Cardiac muscle cell (in vitro differentiated cells and primary cell): ENCODE measurements at places on chromosomes 6 and 20. TPM values are rescaled to one million over a fixed set of nuclear protein-coding genes. Genes with fewer than 3 reads are reported as not detected.

DNA sequence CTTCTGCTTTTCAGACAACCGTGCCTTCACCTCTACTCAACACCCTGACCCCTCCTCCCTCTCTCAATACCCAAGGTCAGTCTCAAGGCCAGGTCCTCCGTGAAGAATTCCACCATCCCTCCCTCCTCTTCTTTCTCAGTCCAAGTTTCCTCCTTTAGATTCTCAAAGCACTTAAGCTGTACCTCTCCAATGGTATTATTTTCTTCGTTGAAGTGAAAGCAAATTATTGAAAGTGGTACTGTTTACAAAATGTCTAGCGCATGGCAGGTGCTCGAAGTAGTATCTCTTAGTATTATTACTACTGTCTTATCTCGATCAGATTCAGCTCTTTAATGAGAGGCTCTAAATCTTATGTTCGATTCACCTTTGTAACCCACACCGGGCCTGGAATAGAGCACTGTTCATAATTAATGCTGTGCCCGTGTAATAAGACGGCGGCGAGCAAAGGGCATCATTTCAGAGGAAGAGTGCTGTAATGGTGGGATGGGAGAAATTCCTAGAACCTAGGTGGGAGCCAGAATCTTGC is 593 bp upstream of the RALGAPB start:
- peaks cover 8% of the 10 kb centered on the region for H3K4me1 ChIP-seq
- no peak for DNase-seq
- peak overlapping the region; percentile 85 for H3K4me3 ChIP-seq
- H3K36me3 ChIP-seq, result no peaks in the 10 kb centered on the region
- no peaks in the 10 kb centered on the region for H3K27me3 ChIP-seq
- H3K27ac ChIP-seq, result peak overlapping the region; percentile 88

DNA sequence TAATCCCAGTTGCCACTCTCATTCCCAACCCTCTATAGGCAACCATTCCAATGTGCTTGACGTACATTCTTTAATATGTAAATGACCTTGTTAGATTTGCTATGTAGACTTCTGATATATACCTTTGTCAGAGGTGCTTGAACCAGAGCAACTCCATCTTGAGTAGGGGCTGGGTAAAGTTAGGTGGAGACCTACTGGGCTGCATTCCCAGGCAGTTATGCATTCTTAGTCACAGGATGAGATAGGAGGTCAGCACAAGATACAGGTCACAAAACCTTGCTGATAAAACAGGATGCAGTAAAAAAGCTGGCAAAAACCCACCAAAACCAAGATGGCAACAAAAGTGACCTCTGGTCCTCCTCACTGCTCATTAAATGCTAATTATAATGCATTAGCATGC is 8.3 kb upstream of the HM13 start:
- H3K4me3 ChIP-seq, result no peak overlapping the region
- H3K4me1 ChIP-seq, result no peaks in the 10 kb centered on the region
- H3K27me3 ChIP-seq, result no peaks in the 10 kb centered on the region
- DNase-seq, result no peak

DNA sequence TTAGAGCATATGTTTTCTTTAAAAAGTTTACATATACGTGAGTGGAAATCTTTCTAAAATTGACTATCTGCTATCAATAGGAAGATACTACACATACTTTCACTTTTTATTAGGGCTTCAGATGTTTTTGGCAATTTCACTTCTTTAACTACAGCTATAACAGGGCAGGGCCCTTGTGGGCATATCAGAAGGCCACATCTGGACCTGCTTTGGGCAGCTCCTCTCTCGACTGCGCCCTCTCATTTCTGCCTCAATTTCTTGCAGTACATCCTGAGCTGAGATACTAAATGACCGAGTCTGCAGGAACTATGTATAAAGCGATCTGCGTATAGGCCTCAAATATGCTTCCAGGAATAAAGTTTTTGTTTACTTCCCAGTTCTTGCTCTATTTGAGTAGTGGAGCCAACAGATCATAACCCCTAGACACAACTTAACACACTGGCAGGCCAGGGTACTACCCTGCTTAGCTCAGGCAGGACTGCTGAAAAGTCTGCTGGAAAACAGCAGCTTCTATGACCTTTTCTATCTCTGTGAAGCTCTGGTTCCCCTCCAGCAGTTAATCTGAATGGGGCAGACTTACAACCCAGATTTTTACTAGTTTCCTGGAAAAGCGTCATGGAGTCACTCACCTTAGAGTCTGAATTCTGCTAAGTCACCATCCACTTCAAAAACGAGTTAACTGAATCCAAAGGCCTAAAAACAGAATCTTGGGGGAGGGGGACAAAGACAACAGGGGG is 12.7 kb downstream of the GCLC start:
- peaks cover 46% of the 10 kb centered on the region for H3K4me1 ChIP-seq
- no peaks in the 10 kb centered on the region for H3K36me3 ChIP-seq
- no peak for DNase-seq
- H3K27me3 ChIP-seq, result no peaks in the 10 kb centered on the region
- H3K27ac ChIP-seq, result peak overlapping the region; percentile 87

- H3K36me3 ChIP-seq, result no peaks in the 10 kb centered on the region
- H3K27ac ChIP-seq, result no peak overlapping the region
- H3K4me3 ChIP-seq, result no peak overlapping the region
- H3K27me3 ChIP-seq, result no peaks in the 10 kb centered on the region
Observed at GRCh38 chr20:19502169-19502568, 255.9 kb upstream of the RIN2 start.

DNA sequence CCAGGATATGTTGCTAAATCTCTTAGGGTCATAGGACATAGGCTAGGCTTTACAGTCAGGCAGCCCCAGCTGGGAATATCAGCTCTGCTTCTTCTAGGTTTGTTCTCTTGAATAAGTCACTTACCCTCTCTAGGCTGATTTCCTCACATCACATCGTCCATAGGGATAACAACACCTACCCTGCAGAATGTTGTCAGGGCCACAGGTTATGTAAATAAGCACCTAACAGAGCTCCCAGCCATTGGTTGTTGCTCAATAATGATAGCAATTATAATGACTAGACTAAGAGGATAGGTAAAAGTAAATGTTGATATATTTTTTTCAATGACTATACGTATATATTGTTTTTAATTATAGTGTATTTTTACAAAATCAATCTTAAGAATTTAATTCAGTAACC is 135.0 kb downstream of the HIVEP2 start:
- no peaks in the 10 kb centered on the region for H3K27me3 ChIP-seq
- no peak for DNase-seq
- H3K36me3 ChIP-seq, result no peaks in the 10 kb centered on the region
- H3K4me3 ChIP-seq, result no peak overlapping the region
- no peak overlapping the region for H3K27ac ChIP-seq
- H3K4me1 ChIP-seq, result no peaks in the 10 kb centered on the region

DNA sequence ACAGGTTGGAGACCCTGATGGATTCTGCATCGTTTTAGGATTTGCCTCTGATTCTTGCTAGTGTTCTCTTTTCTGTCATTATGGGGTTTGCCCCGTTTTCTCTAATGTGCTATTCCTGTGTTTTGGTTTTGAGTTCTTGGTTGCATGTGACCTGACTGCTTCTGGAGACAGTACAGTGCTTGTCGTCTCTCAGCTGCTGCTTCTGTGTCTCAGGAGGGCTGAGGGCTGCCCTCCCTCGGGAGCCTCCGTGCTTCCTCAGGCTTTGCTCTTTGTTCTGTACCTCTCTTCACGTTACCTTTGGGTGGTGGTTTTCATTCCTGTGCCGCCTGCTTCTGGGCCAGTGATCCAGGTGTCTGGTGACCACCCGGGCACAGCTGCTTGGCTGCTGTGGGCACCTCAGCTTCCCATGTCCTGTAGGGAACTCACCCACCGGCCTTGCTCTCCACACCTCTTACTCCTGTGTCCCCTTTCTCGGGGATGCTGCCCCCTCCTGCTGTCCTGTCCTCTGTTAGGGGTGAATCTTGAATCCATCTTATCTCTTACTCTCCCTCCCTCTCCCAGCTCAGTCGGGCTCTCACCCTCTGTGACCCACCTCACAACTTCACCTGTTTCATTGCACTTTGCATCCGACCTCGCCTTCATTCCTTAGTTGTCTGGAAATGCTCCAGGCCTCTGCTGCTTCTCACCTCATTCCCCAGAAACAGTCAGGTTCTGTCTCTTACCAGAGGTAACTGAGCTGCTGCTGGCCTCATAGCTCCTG is 33.2 kb downstream of the PANK2 start:
- DNase-seq, result no peak
- peaks cover 13% of the 10 kb centered on the region for H3K36me3 ChIP-seq
- no peaks in the 10 kb centered on the region for H3K27me3 ChIP-seq
- H3K4me3 ChIP-seq, result no peak overlapping the region

KHDC1 gene
- polyA plus RNA-seq, result 17.1 and 25.3 TPM in 2 replicates

RIPOR3 gene
- polyA plus RNA-seq, result 0.91 and 4.8 TPM in 2 replicates
